ENCODE measurements at places on chromosomes 2 and 18.

DNA sequence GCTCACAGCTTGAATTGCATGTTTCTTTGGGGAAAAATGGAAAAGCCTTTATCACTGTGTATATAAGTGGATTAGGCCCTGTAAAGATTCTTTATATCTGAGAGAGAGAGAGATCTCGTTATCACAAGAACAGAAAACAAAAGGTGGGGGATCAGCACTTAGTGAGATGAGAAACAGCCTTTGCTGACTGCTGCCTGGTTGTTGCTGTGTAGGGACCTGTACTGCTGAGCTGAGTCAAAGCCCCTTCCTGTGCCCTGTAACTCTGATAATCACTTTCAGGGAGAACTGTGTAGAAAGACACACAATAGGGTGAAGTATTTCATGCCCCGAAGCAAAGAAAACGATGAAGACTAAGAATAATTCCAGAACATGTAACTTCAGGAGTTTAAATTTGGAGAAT lies 30.6 kb upstream of the FAM237A start:
- DNase-seq: no peak

DNA sequence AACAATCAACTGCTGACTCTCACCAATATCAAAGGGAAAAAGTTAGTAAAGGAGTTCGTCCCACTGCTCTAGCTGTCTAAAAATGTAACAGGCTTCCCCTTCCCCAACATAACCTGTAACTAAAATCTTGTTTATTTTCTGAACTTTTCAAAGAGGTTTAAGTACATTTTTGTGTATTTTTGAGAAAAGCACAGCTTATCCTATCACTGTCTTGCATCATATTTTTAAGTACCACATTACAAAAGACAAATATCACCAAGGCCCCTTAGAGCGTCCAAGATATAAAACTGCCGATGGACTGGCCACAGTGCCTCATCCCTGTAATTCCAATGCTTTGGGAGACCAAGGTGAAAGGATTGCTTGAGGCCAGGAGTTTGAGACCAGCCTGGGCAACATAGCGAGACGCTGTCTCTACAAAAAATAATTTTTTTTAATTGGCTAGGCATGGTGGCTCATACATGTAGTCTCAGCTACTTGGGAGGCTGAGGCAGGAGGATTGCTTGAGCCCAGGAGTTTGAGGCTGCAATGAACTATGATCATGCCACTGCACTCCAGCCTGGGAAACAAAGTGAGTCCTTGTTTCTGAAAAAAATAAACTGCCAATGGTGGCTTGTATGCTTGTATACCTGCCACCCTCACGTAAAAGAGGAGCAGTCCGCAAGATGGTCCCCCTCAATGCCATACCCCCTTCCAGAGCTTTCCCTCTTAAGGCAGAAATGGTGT lies 21.2 kb upstream of the LAPTM4A start:
- no peak for DNase-seq

DNA sequence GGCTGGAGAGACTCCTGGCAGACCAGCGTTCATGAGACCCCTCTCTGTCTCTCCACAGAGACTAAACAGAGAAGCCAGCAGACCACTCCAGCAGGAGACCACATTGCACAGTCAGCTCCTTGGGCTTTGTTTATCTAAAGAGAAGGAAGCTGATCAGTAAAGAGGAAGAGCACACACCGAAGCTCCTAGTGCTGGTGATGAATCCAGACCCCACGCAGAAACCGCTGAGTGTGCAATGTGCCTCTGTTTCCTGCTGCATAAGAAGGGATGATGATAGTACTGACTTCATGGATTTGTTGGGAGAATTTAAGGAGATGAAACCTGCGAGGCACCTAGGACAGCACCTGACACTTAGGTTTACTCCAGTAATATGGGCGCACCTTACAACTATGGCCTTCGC lies 544.1 kb upstream of the ID2 start:
- DNase-seq: no peak

DNA sequence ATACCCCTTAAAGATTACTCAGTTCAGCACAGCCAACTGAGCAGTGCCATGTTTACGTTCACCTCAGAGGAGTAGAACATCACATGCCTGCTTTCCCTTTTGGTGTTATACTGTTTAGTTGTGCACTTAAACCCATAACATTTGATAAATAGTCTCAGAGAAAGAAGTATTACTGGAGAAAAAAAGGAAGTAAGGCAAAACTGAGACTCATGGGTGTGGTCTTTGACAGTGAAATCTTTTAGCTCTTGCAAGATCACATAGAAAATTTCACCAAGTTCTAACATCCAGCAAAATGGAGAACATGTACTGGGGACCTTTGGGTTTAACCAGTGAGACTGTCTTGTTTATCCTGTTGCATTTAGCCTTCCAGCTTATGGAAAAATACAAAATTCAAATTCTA lies 5.6 kb downstream of the TANK start:
- no peak for DNase-seq

DNA sequence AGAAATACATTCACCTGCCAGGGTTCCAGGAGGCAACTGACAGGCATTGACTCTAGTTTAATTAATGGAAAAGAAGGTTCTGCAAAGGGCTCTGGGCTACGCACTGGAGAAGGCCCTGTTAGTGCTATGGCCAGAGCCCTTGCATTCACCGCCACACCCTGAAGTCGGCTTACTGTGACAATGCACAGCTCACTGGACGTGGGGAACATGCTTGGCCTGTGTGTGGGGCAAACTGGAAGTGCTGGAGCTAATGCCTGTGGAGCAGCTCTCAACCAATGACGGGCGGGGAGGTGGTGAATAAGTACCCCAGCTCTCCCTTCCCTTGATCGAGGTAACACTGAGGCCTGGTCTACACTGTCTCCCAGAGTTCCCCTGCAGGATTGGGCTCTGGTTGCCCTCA lies 209.8 kb downstream of the HAUS1 start:
- no peak for DNase-seq
